ENCODE measurements at places on chromosomes 16 and 17. TPM values are rescaled to one million over a fixed set of nuclear protein-coding genes. Genes with fewer than 3 reads are reported as not detected.

The SDK2 gene
- 1.5 TPM for total RNA-seq

DNA sequence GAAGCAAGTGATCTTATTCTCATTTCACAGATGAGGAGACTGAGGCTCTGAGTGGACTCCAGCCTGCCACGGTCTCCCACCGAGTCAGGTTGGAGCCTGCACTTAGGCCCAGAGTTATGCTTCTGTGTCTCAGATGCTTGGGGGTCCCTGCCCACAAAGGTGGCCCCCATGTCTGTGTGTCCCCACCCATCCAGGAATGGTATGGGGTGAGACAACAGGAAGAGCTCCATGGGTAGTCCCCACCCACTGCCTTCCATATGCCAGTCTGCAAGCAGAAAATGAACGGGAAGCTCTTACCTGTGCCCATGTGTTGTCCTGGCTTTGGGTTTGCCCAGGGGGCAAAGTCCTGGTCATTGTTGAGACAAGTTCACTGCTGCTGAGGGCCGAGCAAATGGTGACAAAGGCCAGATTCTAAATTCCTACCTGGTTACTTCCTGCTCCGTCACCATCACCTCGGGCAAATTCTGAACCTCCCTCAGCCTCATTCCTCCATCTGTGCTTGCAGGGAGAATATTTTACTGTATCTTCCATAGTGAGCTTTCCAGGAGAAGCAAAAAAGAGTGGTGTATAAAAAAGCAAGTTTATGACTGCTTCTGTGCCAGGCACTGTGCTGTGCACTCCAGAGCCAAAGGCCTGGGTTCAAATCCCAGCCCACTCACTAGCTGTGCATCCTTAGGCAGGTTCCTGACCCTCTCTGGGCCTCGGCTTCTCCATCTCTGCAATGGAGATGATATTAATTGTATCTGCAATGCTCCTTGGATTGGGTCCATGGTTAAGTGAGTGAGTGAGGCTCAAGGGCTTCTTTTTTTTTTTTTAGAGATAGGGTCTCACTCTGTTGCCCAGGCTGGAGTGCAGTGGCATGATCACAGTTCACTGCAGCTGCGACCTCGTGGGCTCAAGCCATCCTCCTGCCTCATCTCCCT is 9.3 kb downstream of the IL4R start:
- no peak for DNase-seq

The NDUFAB1 gene
- 621 TPM for total RNA-seq

DNA sequence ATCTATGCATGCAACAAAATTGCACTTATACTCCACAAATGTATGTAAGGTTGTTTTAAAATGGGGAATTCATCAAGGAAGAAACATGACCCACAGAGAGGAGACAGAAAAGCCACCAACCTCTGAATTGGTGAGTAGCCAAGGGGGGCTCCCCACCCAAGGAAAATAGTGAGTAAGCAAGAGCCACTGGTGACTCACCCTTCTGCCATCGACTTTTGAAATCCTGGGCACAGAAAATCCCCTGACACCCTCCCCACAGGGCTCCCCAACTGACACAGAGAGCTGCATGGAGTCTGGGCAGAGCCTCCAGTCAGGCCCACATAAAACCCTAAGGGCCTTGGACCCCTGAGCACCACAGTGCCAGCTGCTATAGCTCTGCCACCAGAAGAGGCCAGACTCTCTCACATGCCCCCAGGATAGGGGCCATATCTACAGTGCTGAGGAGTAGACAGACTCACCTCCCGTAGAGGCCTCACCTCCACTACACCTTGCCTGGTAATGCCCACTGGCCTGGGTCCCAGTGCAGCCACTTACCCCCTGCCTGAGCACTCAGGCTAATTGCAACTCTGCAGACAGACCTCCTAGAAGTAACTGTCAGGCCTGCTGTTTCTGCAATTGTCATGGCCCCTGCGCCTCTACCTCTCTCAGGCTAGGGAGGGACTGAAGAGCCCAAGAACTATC is 244.7 kb upstream of the WSB1 start:
- DNase-seq, result no peak

GRCh38 chr17:76983075-76983775 is 115.0 kb downstream of the MGAT5B start:
- no peak for DNase-seq

GRCh38 chr17:27733773-27734172 is 66.6 kb downstream of the NOS2 start:
- no peak for DNase-seq

The NTN3 gene
- 0.52 TPM for total RNA-seq

DNA sequence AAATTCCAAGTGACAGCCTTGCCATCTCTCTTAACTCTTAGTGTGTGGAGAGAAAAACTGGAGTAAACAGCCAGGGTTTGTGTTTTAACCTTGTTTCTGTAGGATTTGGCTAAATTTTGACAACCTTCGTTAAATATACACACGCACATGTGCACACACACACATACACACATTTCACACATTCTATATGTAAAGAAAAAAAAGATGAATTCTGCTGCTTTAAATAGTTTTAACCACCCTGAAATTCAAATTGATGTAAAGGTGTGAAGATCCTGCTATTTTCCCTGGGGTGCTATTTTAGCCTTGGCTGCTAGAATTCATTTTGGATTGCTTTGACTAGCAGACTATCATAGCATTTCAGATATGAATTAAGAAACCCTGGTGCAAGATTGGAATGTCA is 191.9 kb downstream of the FTO start:
- DNase-seq, result no peak

- DNase-seq, result peak; percentile 37
Measured at GRCh38 chr16:9159839-9160550, 68.6 kb downstream of the HAPSTR1 start.

The SLC9A5 gene
- 1.2 TPM for total RNA-seq

DNA sequence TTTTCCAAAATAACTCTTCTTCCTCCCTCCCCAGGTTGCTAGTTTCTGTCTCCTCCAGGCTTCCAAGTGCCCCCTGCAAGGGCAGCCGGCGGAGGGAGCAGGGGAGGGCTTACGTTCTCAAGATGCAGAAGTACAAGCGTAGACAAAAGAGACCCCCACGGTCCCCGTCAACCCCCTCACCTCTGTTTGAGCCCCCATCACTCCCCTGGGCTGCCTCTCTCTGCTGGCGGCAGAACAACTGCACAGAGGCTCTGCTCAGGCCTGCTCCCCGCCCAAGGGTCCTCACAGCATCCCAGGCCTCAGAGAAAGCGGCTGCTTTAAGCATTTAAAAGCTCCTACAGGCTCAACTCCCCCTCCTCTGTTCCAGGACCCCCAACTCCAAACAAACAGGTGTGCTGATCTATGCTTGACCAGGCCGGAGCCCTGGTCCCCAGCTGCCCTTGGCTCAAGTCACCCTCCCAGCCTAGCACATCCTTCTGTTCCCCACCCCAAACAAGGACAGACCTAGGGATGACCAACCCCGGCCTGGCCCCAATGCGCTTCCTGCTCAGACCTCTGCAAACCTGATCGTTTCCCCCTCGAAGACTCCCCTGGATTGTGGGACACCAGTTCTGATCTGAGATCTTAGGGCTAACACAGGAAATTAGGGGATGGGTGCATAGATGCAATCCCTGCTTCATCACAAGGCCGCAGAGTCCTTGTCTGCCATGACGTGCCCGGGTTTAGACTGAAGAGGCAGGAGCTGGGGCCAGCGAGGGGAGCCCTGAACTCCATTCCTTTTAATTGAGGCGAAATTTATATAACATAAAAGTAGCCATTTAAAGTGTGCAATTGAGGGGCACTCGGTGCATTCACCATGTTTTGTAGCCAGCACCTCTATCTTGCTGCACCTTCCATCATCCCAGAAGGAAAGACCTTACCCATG is 17.2 kb upstream of the RBFOX3 start:
- no peak for DNase-seq

GRCh38 chr17:72560303-72561247 is 439.8 kb downstream of the SOX9 start:
- no peak for DNase-seq

The PPY gene
- not detected for total RNA-seq

DNA sequence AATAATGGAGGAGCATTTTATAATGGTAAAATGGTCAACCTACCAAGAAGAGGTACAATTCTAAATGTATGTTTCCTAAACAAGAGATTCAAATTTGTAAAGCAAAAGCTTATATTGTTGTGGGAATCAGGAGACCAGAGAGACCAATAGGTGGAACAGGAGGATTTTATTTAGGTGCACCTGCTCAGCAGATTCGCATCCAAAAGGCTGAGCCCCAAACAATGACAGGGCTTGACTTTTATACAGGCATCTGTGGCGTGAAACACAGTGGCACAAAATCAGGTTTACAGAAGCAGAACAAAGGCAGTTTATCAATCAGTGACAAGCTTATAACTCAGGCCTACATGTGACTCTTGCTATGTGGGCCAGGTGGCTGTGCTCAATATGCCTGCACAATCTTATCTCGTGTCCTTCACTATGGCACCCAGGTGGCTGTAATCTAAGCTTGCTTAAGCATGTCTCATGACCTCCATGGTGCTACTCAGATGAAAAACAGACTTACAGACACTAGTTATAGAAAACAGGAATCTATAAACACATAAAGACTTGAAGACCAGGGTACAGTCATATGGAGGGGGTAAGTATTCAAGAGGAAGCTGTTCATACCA is 780.2 kb upstream of the CA10 start:
- no peak for DNase-seq

DNA sequence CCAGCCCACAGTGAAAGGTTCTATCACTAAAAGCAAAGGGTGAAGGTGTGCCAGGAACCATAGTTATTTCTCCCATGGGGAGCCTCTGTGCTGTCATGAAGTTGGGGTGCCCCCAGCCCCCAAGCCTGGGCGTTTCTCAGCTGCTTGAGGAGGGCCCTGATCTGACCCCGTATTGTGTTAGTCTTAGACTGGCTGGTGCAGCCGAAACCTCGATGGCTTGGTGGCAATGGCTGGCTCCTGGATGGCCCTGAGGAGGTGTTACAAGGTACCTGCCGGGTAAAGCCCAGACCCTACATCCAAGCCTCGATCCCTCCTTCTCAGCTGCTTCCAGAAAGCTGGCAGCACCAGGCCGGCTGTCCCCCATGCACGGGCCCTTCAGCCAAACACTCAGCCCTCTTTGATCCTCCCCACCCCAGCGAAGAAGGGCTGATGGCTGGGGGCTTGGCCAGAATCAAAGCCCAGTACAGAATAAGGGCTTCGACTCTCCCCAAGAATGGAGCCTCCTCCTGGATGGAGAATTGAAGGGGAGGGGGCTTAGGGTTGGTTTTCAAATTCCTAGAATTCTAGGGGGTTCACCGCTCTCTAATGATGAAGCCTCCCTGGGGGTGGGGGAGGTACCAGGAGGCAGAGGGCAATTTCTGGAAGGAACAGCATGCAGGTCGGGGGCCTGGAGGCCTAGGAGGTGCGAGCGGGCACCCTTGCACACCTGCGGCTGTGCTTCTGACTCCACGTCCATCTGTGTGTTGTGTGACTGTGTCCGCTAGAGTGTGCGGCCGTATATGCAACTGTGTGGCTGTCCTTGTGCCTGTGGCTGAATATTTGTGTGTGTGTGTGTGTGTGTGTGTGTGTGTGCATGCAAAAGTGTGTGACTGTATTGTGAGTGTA is 23.7 kb downstream of the WFDC1 start:
- no peak for DNase-seq

DNA sequence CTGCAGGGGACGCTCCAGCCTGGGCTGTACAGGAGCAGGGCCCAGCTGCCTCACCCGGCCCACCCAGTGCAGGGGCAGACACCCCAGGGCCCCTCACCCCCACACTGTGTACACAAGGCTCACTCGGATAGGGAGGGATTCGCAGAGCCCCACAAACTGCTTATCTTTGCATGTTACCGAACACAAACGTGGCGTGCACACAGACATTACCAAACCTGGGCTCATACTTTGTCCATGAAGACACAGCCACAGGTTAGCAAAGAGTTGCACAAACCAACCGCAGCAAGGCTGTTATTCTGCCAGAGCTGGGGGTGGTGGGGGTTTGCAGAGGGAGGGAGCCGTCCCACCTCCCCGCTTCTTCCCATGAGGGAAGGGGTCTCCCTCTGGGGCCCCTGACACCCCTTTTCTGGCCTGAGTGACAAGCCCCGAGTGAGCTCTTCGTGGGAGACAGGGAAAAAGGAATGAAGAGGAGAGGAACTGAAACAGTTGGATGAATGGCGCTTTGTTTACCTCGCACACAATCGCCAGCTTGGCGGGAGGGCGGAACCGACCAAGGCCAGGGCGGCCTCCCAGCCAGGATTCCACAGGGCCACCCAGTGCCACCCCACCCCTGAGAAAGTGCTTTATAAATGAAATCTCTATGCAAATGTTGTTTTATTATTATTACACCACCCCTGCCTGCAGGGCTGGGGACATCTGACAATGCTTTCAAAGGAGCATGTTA is 434 bp upstream of the CPSF4L start:
- DNase-seq, result no peak

GRCh38 chr17:41533613-41534012 is 5.5 kb upstream of the KRT19 start:
- no peak for DNase-seq

DNA sequence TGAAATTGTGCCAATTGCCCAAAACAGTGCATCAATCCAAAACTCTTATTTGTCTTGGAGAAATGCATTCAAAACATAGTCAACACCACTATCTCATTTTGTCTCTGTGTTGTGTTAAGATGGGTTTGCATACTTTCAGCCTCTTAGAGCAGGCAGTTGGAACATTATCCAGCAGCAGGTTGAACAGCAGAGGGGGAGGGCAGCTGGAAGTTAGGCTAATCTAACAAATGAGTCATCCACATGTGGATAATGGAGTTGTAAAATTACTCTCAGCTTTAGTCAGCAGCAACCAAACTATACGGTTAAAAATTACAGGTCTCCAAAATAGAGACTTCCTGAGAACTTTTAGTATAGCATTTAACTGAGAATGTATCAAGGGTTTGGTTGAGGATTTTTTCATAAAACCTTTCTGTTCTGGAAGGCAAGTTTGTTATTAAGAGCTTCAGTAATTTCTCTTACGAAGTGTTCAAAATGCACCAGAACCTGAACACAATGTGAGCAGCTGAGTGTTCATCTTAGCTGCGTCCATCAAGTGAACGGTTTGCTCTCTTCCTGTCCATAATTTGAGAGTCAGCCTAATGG is 46.3 kb downstream of the PRKCA start:
- DNase-seq, result no peak

DNA sequence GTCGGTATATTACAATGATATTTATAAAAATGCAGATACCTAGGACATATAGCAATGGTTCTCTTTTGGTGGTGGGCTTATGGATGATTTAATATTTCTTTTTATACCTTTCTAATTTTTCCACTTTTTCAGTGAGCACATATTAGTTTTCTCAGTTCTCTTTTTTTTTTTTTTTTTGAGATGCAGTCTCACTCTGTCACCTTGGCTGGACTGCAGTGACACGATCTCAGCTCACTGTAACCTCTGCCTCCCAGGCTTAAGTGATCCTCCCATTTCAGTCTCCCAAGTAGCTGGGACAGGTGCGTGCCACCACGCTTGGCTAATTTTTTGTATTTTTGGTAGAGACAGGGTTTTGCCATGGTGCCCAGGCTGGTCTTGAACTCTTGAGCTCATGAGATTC is 15.1 kb downstream of the MAP3K14 start:
- no peak for DNase-seq
